HEK293T (cell line): ENCODE measurements at places on chromosomes 16 and 17.

- DNase-seq: no peak
These were observed 28.8 kb downstream of the NPLOC4 start for GRCh38 chr17:81608082-81608481.

GRCh38 chr17:55327225-55328088, 62.7 kb downstream of the HLF start:
- no peak for DNase-seq

DNA sequence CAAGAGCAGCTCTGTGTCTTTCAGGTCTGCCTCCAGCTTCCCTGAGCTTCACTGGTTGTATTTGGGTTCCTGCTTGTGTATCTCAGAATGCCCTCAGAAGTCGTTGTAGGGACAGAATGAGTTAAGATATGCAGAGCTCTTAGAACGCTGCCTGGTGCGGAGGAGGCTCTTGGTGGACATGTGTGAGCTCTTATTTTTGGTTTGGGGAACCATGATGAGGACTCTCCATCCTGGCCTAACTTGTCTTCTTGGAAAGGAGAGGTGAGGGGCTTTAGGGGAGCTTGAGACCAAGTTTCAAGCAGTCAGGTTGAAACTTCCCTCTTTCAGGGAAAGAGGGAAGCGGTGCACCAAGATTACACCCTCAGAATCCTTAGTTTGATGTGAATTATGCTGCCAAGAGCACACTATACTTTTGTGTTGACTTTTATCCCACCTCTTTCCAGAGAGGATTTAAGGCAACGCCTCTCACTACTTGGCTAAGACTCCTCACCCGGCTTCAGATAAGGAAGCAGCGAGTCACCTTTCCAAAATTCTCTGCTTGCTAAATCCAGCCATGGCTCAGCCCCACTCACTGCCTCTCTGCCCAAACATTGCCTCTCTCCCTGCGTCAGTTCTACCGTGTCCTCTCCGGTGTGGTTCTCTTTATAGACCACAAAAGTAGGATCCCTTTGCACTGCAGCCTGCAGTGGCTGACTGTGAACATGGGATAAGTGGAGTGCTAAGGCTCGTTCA, 12.7 kb downstream of the CDK5RAP3 start:
- DNase-seq: no peak

GRCh38 chr16:83717814-83718213, 90.0 kb upstream of the HSBP1 start:
- DNase-seq: no peak
